ENCODE measurements at places on chromosomes 11 and 22.

DNA sequence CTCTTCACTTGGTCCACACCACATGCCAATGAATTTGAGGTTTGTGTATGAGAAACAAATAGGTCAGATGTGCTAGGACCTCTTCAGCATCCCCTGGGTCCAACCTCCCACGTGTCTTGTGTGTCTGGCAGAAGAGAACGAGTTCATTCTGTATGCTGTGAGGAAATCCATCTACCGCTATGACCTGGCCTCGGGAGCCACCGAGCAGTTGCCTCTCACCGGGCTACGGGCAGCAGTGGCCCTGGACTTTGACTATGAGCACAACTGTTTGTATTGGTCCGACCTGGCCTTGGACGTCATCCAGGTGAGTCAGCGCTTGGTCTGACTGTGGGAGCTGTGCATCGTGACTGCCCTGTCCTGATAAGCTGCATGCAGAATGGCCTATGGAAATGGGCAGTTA lies 101.0 kb upstream of the SORL1-AS1 start:
- no peak for DNase-seq

GRCh38 chr11:92960886-92961285 lies 8.6 kb upstream of the MTNR1B start:
- no peak for DNase-seq

GRCh38 chr11:106344394-106344793 lies 266.9 kb downstream of the AASDHPPT start:
- no peak for DNase-seq

DNA sequence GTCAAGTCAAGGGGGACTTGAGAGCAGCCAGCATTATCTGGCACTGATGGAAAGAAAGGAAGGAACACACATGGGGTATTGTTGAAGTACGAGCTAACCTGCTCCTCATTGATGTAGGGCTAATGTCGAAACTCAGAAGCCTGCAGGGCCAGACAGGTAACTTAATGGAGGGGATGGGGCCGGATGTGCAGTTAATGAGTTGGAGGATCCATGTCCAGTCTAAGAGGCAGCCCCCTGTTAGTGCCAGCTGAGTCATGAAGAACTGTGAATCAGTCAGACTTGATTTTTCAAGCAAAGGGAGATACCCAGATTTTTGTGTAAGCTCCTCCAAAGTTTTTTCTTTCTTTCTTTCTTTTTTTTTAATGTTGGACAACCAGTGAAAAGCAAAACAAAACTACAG lies 65.6 kb downstream of the CECR2 start:
- no peak for DNase-seq

DNA sequence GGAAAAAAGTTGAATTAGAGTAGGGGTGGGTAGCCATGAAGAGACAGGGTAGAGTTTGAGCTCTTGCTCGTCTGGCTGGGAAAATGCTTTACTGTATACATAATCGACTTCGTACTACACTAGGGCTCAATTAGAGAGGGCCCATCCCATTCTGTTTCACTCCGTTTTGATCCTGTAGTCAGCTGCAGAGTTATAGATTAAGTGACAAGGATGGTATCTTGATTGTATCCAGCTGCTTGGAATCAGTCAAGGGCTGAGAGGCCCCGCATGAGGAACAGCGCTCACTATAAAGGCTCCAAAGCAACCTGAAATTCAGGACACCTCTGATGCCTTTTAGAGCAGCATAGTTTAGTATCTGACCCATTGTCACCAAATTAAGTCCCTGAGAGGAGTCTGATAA lies 81.6 kb downstream of the ALX4 start:
- DNase-seq: no peak

Data from NCI-H1436 (cell line).